ENCODE measurements at places on chromosomes 13 and 19.

DNA sequence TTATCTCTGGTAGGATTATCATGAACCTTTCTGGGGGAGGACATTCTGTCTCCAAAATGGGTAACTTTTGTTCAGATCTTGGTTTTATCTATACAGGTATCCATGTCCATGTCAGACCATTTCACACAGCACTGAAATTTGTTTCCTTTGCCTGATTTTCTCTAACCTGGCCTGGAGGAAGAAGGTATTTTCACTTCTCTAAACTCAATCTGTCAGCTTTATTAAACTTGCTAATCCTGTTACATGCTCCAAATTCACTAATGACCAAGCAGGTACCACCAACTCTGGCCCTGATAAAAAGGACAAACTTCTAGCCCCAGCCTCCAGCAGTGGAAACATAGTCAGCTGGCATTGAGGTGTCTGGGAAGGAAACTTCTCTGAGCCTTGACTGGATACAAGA lies 234.4 kb downstream of the DNAJC15 start:
- DNase-seq, result no peak

- no peak for DNase-seq
Observed at GRCh38 chr19:7500811-7501450, 12.1 kb upstream of the PEX11G start.

- DNase-seq, result no peak
Observed at GRCh38 chr13:78364711-78365110, 238.6 kb downstream of the POU4F1 start.

DNA sequence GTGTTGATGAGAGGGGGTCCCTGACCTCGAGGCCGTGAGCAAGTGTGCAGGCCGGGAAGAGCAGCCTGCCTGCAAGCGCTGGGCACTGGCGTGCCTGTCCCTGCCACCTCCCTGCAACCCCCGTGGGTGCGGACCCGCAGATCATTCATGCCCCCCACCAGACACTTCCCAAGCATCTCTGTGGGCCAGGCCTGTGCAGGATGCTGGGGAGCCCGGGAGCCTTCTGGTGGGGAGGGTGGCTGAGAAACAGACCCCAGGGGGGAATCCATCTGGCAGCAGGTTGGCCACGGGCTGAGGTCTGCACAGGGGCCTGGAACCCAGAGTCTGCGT lies 18.4 kb upstream of the CACTIN start:
- no peak for DNase-seq

DNA sequence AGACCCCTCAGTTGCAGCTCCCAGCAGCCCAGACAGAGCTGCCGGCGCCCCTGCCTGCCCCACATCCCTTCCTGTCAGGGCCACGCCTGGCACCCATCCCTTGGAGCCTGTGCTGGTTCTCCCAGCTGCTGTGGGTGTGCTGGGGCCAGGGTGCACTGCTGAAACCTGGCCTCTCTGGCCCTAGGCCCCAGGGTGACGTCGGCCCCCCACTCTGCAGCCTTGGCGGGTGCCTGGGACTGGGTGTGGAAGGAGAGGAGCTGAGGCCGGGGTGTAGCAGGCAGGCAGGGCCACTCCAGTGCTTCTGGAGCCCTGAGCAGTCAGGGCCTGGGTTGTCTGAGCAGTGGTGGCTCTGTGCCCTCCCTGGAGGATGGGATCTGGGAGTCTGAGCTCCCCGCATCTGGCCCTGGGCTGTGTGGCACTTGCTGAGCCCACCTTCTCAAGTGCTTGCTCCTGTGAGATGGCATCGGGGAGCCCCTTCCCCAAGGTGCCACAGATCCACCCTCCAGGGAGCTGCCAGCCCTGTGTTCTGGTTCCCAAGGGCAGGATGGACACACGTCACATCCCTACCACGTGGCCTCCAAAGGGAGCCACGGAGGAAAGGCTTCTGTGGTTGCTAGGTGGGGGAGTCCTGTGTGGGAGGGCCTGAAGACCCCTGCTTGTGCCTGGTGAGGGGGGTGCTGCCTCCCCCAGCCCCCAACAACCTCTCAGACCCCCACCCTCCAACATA lies 5.2 kb downstream of the PLEKHJ1 start:
- DNase-seq, result no peak

GRCh38 chr13:91652404-91653301 lies 254.2 kb downstream of the GPC5 start:
- DNase-seq, result no peak

DNA sequence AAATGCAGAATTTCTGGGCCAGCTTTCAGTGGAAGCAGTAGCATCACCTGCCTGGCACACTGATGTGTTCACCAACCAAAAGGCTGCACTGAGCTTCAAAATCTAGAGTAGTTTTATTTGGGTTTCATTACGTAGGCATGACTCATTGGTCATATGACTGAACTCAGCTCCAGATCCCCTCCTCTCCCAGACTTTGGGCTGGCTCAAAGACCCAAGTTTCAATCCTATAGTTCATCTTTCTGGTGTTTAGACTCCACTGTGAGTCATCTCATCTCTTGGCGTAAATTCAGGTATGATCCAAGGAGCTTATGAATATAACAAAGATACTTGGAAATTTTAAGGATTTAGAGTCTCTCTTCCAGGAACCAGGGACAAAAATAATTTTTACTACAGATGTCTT lies 17.7 kb downstream of the ZMYM5 start:
- DNase-seq, result no peak

DNA sequence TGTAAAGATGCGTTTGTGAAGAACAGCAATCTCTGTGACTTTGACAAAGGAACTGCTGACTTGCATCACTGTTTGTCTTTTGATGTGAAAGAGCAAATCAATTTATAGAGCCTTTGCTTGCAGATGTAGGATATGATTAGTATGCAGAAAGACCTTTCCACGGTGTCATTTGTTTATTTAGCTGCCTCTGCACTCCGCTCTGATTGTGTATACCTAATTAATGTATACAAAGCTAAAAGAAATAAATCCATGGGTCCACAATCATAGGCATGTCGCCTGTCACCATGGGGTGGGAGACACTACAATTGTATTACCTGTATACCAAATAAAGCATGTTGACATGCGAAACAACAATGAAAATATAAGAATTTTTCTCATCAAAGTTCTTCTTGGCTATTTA lies 410.7 kb downstream of the MZT1 start:
- DNase-seq, result no peak

DNA sequence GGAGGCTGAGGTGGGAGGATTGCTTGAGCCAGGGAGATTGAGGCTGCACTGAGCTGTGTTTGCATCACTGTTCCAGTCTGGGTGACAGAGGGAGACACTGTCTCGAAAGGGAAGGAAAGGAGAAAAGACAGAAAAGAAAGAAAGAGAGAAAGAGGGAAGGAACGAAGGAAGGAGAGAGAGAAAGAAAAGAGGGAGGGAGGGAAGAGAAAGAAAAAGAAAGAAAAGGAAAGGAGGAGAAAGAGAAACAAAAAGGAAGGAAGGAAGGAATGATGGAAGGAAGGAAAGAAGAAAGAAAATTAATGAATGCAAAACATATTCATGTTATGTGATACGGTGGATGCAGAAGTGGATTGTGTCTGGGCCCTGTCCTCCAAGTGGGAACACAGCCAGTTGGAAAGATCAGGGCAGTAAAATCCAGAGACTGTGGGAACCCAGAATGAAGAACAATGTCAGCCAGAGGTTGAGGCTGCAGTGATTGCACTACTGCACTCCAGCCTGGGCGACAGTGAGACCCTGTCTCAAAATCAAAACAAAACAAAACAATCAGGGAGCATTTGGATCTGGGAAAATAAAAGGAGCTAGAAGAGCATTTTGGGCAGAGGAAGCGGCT lies 6.2 kb downstream of the PHLDB3 start:
- DNase-seq, result no peak

DNA sequence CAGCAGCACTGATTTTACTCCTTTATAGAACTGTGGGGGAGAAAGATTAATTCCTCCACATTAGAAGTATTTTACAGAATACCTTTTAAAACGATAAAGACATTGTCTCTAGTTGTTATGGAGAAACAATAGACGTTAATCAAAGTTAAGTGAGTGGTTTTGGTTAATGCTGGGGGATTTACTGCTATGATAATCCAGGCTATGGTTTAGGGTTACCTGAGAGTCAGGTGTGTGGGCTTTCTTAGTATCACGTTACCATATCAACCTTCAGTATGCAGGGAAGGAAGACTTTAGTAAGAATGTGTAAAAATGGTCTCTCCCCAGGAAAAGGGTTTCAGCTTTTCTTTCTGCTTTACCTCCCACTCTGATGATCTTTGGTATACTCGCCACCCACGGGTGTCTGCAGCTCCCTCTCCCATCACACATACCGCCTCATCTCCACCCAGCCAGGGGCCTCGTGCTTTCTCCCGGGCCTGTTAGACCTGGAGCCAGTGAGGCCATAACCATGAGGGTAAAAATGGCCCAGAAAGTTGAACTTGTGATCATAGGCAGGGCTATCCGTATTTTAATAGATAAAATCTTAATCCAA lies 45.6 kb upstream of the WDFY2 start:
- no peak for DNase-seq

- no peak for DNase-seq
Observed at GRCh38 chr13:30731361-30732045, 3.8 kb upstream of the ALOX5AP start.

DNA sequence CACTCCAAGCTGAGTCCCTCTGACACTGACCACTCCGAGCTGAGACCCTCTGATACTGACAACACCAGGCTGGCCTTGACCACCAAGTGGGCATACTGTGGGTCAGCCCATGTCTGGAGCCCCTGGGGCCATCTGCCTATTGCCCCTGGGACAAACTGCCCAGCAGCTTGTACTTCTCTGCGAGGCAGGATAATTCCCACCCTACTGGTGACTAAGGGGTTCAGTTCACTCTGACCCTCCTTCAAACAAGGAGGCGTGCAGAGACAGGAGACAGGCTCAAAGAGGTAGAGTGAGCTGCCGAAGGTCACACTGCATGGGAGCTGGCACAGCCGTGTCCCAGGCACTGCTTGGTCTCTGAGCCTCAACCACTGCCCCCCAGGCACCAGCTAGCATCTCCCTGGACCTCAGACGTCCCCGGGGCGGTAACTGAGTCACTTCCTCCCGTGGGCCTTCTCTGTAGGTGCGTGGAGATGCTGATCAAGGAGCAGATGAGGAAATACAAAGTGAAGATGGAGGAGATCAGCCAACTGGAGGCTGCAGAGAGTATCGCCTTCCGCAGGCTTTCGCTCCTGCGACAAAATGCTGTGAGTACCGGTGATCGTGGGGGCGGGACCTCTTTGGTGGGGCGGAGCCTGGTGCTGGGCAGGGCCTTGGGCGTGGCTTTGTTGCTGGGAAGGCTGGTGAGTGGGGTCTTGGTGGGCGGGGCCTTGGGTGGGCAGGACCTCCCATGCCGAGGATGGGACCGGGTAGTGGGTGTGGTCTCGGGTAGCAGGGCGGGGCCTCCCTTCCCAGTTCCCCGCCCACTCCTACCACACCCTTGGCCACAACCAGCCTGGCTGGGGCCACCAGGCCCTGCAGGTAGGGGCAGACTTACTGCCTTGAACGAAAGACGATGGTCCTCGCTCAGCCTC lies 5.8 kb upstream of the USE1 start:
- peak; percentile 78 for DNase-seq

DNA sequence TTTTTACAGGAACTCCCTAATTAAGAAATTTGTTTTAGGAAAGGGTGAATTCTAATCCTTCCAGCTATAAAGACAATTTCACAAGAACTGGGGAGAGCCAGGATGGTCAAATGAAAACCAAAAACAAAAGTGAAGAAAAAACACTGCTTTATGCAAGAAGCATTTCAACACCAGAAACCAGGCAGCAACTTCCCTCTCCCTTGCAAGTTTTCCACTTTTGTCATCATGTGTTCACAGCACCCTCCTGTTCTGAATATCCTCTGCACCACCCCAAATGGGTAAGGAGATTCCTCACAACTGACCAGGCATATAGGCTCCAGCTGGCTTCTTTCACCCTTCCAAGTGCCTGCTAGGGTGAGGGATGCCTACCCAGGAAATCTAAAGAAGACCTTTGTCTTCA lies 328.1 kb downstream of the TBC1D4 start:
- DNase-seq, result no peak

DNA sequence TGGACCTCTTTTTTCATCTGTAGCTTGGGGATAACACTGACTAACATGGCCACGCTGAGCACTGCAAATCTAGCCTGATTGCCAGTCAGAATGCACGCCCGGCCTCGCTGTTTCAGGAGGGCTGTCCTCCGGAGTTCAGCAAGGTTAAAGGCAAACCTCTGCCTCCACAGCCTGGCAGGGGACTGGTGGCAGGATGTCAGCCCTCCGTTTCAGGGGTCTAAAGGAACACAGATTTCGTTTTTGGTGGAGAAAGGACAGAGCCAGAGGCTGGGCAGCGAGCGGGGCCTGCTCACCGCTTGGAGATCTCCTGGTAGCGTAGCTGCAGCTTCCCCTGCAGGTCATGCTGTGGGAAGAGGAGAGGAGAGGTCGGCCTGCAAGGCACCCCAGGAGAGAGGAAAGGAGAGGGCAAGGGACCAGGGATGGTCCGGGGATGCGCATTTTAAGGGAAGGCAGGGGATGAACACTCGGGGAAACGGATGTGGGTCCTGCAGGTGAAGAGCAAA lies 560 bp downstream of the NDUFA7 start:
- no peak for DNase-seq

DNA sequence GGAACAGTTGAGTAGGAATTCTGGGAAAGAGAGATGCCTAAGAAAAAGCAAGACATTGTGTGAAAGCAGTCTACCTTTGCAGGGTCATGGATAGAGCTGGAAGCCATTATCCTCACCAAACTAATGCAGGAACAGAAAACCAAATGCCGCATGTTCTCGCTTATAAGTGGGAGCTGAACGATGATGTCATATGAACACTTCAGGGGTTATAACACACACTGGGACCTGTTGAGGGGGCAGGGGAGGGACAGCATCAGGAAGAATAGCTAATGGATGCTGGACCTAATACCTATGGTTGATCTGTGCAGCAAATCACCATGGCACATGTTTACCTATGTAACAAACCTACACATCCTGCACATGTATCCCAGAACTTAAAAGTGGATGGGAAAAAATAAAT lies 69.9 kb downstream of the TSC22D1 start:
- DNase-seq, result no peak

- DNase-seq, result no peak
Observed at GRCh38 chr13:98619556-98619955, 42.6 kb upstream of the STK24 start.

DNA sequence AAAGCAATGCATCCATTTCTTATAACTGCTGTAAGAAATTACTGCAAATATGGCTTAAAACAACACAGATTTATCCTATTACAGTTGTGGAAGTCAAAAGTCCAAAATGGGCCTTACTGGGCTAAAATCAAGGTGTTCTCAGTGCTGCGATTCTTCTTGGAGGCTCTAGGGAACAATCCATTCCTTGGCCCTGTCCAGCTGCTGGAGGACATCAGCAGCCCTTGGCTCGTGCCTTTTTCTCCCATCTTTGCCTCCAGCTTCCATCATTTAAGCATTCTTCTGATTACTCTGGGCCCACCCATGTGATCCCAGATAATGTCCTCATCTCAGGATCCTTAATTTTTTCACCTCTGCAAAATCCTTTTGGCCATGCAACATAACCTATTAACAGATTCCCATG lies 607.1 kb downstream of the DCT start:
- no peak for DNase-seq

DNA sequence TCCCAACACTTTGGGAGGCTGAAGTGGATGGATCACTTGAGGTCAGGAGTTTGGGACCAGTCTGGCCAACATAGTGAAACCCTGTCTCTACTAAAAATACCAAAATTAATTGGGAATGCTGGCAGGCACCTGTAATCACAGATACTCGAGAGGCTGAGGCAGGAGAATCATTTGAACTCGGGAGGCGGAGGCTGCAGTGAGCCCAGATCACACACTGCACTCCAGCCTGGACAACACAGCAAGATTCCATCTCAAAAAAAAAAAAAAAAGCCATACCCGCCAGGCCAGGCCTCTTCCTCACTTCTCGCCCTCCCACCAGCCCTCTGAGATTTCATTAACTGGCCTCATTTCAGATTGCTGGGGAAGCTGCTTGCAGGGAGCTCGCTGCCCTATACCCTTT lies 7.7 kb upstream of the RELB start:
- DNase-seq, result no peak

Data from GM06990 (cell line).